ENCODE measurements at places on chromosomes 12 and 14.

- no peak for DNase-seq
Observed at GRCh38 chr12:42812871-42813270, 223.3 kb upstream of the PRICKLE1 start.

- peak; percentile 54 for DNase-seq
Observed at GRCh38 chr12:78096909-78097597, 266.4 kb downstream of the NAV3 start.

DNA sequence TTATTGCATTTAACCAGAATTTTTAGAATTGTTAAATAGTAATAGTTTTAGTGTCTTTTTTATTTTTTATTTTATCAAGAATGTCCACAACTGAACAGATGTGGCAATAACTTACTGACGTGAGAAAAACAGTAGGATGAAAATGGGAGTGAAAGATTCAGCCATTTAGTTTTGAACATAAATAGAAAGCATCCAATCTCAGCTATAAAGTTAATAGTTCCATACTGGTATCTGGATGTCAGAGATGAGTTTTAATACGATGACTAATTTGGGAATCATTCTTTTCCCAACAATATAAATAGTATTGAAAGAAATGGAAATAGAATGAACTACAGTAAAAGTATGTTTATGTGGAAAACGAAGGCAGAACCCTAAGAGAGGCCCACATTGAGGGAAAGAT is 159.4 kb downstream of the EPS8 start:
- DNase-seq, result peak; percentile 56

- DNase-seq, result no peak
Observed at GRCh38 chr14:57753821-57754220, 112.1 kb downstream of the SLC35F4 start.

GRCh38 chr14:54789781-54790480 is 112.7 kb downstream of the GCH1 start:
- no peak for DNase-seq

GRCh38 chr12:94674051-94674451 is 23.7 kb upstream of the TMCC3 start:
- no peak for DNase-seq

DNA sequence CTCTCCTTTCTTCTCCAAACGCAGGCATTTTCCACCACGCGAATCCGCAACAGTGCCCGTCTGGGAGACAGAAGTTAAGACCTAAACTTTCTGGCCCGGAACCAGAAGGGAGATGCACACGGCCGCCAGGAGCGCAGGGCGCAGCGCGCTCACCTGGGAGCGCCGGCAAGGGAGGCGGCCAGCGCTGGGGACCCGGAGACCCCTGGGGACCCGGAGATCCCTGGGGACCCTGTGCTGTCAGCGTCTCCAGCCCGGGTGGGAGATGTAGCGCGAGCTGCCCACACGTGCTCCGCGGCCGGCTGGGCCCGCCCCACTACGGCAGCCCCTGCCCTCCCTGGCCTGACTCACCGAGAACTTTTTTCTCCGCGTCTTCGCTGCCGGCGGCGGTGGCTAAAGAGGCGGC is 620 bp downstream of the YBX3 start:
- no peak for DNase-seq

DNA sequence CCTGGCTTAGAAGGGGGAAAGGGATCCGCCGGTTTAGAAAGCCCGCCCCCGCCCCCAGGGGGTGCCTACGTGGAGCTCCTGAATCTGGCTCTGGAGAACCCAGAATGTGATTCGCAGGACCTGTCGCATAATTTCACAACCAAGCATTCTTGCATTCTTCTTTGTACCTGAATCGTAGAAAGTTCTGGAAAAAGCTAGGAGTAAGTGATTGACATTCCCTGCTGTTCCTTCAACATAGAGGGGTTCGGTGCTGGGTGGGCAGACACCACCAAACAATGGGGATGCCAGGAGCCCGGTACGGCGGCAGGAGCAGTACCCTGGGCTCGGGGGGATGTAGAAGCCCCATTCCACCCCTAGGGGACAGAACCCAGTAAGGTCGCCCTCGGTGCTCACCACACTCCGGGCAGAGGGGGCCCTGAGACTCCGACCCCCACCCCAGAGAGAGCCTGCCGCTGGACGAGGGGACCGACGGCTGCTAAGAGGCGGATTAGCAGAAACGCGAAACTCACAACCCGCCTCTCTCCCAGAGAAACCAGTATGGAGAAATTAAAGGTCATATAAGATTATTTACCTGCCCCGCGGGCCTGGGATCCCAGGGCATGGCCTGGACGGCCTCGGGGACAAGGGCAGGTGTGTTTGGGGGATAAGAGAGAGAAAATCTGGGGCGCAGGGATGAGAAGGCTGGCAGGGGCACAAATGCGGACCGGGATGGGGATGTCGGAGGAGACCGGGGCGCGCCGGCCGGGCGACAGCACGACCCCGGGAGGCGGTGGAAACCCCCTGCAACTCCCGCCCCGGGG is 520 bp downstream of the CSRP2 start:
- DNase-seq, result no peak

- no peak for DNase-seq
Observed at GRCh38 chr14:40955131-40955505, 651.6 kb upstream of the LRFN5 start.

- DNase-seq, result no peak
Observed at GRCh38 chr12:79141776-79142175, 277.2 kb downstream of the SYT1 start.

- DNase-seq, result no peak
Observed at GRCh38 chr14:41950428-41951151, 343.9 kb downstream of the LRFN5 start.

DNA sequence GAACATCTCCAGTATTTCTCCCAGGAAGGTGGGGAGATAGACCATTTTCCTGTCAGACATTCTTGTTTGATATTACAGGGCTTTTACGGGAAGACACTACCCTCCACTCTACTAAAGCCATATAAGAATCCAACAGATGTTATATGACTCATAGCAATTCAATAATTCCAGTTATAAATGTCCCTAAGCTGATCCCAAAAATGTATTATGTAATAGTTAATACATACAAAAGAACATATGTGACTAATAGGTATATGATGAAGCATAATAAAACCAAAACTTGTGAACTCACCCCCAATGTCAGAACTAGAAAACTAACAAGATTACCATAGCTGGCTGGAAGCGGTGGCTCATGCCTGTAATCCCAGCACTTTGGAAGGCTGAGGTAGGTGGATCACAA is 84.2 kb downstream of the EFCAB11 start:
- no peak for DNase-seq
